ENCODE measurements at places on chromosomes 5 and 9.

DNA sequence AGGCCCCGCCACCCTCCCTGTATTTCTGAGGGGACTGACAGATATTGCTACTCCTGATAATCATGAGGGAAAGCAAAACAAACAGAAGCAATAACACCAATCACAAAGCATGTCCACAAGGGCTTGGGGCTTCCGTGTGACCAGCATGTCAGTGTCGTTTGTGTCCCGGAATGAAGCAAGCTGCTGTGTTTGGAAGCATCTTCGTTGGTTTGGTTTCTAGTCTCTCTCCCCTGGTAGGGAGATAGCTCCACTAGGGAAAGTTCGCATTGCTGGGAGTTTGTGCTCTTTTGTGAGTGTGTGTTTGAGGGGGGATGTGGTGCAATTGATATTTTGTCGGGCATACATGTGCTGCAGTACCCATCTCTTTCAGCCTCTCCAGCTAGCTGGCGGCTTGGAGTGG is 1.4 kb downstream of the GRIA1 start:
- no peak for DNase-seq

DNA sequence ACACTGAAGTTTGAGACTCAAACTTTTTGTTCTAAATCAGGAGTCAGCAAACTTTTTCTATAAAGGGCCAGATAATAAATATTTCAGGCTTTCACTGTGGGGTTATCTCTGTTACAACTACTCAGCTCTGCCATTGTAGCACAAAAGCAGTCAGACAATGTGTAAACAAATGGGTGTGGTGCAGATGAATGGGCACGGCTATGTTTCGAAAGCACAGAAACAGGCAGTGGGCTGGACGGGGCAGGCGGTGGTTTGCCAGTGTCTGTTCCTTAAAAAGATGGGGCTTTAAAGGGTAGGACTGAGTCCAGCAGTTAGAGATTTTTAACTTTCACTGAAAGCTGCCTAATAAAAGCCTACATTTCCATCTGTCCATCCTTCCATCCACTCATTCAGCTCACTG is 48.9 kb downstream of the PFDN1 start:
- no peak for DNase-seq

DNA sequence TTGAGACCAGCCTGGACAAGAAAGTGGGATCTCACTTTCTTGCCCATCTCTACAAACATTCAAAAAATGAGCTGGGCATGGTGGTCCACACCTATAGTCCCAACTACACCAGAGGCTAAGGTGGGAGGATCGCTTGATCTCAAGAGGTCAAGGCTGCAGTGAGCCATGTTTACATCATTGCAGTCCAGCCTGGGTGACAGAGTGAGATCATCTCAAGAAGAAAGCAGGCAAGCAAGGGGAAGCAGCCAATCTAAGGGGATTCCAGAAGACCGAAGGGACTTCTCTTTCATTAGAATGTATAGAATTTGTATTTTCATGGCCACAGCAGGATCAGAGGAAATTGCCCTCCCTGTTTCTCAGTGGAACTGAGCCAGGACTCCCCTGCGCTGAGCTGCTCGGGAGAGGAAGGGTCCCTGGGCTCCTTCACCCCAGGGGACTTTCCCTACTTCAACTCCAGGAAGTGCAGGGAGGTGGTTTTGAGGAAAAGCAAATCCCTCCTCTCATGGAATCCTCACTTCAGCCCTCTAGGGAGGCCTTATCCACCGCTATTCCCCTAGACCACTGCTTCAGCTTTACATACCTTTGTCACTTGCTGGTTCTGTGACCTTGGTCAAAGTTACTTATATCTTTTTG is 12.1 kb downstream of the WWC1 start:
- no peak for DNase-seq

DNA sequence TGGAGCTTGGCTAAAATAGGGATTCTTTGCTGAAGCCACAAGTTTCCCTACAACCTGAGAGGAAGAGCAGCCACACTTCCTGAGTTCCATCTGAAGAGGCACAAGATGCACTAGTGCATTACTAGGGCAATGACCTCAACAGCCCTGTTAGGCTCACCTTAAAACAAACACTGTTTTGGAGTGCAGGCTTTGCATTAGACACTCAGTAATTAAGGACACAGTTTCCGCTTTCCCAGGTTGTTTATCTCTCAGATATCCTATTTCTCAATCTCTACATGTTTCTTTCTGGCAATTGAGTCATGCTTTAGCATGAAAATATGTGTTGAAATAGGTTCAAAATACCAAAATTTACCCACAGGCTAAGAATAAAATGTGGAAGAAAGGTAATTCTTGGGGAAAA is 34.2 kb downstream of the EMB start:
- no peak for DNase-seq

GRCh38 chr5:4700069-4700468 is 440.1 kb upstream of the ADAMTS16 start:
- DNase-seq, result no peak

- no peak for DNase-seq
These were observed 39.7 kb downstream of the SUB1 start for GRCh38 chr5:32625106-32625505.

DNA sequence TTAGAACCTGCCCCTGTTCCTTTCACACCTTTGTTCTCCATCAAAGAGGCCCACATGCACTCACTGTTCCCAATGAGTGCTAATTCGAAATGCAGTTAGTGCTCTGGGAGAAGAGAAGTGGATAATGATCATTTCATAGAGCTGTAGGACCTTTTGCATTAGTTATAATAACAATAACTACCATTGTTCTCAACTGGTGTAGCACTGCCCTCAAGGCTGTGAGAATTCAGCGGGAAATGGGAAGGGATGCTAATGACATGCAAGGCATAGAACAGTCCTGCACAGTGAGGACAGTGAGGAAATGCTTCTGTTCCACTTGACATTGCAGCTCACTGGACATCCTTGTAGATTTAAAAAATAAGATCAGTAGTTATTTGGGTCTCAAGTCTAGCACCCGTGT is 187.4 kb downstream of the FBXL7 start:
- DNase-seq, result no peak

DNA sequence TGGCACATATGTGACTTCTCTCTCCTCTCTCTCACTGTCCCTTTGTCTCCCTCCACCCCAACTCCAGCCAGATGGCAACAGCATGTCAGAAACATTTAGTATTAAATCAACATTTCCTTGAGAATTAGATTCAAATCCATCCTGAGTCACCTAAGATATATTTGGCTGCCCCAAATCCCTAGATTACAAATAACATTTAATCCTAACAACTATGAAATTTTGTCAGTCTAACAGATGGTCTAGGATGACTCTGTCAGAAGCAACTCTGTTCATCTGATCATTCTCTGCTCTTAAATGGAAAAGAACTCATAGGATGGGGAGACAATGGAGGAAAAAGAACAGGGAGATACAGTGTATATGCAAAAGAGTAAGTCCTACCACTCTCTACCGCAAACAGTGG is 201.2 kb downstream of the TSSK1B start:
- DNase-seq, result no peak

- no peak for DNase-seq
These were observed 293.1 kb upstream of the CCNH start for GRCh38 chr5:87705876-87706275.

GRCh38 chr5:32087086-32088082 is 86.7 kb downstream of the GOLPH3 start:
- DNase-seq, result no peak

DNA sequence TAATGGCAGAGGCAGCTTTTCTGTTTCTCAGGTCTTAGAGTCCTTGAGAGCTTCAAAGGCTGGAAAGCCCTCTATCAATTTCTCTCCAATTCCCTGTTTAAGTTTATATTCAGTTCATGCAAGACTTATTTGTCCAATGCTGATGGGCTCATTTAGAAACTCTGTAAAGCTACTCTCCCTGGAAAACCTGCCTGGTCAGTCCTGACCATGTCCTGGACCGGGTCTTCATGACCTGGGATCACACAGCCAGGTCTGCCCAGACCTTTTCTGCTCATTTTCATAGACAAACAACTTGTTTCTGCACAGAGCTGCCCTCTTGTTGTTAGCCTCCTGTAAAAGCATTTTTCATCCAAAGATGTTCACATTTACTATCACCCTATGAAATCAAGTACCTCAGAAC is 85.4 kb upstream of the TBCA start:
- no peak for DNase-seq

- no peak for DNase-seq
These were observed 6.1 kb downstream of the FBXL17 start for GRCh38 chr5:108375768-108376167.

- DNase-seq, result no peak
These were observed 43.1 kb downstream of the ADAMTS16 start for GRCh38 chr5:5183189-5183699.

GRCh38 chr5:120326651-120327050 is 137.4 kb upstream of the PRR16 start:
- DNase-seq, result no peak

GRCh38 chr5:9067154-9067553 is 478.7 kb downstream of the SEMA5A start:
- no peak for DNase-seq

DNA sequence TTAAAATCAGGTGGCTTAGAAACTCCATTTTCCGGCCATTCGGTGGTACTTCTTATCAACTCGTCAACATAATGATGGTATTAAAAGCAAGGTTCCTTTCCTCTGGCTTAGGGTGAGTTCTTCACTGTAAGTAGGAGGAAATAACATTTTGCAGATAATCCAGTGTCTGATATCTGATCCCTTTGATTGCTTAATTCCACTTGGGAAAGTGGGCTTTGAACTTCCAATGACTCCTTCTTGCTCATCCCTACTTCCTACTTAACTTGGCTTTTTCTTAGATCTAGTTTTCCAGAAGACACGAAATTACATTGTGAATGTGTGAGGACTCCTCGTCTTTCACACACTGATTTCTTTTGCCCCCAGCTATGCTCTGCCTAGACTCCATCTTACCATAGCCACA is 31.5 kb downstream of the DDX31 start:
- DNase-seq, result no peak

- DNase-seq, result no peak
These were observed 29.9 kb downstream of the TRMO start for GRCh38 chr9:97892421-97892820.

DNA sequence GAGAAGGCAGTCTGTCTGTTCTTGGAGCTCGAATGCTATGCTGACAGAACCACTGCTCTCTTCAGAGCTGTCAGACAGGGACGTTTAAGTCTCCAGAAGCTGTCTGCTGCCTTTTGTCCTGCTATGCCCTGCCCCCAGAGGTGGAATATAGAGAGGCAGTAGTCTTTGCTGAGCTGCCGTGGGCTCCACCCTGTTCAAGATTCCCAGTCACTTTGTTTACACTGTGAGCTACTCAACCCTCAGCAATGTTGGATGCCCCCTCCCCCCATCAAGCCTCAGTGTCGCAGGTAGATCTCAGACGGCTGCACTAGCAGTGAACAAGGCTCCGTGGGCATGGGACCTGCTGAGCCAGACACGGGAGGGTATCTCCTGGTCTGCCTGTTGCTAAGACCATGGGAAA is 344.2 kb downstream of the TMEM161B start:
- no peak for DNase-seq

- DNase-seq, result no peak
These were observed 111.1 kb downstream of the PAM start for GRCh38 chr5:102866237-102866600.

- DNase-seq, result no peak
These were observed 170.8 kb downstream of the MACROH2A1 start for GRCh38 chr5:135228222-135228621.

DNA sequence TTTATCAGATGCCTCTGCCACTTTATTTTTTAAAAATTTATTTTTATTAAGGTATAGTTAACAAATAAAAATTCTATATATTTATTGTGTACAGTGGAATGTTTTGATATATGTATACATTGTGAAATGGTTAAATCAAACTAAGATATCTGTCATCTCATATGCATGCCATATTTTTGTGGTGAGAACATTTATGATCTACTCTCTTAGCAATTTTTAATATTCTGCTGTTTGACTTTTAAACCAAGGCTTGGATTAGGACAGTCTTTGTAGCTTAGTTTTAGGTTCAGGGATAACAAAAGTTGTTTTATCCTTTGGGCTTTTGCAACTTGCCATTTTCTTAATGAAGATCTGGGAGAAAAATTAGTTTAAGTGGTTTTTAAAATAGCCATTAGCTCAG is 46.0 kb upstream of the CDKN2B start:
- no peak for DNase-seq

DNA sequence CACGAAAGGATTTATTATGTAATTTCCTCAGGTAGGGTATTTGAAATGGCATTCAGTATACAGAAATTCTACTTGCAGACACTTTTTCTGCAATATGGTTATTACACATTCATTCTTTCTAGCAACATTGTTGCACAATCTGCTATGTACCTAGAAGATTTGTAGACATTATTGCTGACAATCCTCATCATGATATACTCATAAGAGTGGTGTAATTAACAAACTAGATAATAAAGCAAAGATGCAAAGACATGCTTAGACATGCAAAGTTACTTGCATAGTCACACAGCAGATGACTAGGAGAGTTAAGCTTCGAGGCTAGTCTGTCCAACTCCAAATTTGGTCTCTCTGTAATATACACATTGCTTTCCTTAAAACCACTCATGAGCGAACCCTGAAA is 317.1 kb downstream of the ASTN2 start:
- DNase-seq, result no peak

- no peak for DNase-seq
These were observed 124.4 kb downstream of the TENT4A start for GRCh38 chr5:6837519-6838110.

GRCh38 chr9:75432888-75433287 is 344.6 kb downstream of the OSTF1 start:
- DNase-seq, result no peak

DNA sequence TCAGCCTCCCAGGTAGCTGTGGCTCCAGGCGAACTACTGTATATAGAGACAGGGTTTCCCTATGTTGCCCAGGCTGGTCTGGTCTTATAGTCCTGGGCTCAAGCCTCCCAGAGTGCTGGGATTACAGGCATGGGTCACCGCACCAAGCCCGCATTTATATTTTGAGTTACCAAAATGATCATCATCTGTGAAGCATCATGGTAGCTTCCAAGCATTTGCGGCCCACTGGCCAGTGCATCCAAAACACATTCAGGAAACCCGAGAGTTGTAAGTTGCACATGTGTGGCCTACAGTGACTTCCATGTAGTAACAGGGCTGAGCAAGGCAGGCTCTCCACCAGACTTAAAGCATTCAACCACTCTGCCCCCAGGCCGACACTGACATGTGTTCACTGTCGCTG is 2.3 kb downstream of the BRD3OS start:
- DNase-seq, result no peak
